Activated CD4-positive, CD25-positive, alpha-beta regulatory T cell (primary cell): ENCODE measurements at places on chromosomes 5 and 9.
A peak's percentile ranks its signal among the peaks of the same experiment; 100 is the strongest.

DNA sequence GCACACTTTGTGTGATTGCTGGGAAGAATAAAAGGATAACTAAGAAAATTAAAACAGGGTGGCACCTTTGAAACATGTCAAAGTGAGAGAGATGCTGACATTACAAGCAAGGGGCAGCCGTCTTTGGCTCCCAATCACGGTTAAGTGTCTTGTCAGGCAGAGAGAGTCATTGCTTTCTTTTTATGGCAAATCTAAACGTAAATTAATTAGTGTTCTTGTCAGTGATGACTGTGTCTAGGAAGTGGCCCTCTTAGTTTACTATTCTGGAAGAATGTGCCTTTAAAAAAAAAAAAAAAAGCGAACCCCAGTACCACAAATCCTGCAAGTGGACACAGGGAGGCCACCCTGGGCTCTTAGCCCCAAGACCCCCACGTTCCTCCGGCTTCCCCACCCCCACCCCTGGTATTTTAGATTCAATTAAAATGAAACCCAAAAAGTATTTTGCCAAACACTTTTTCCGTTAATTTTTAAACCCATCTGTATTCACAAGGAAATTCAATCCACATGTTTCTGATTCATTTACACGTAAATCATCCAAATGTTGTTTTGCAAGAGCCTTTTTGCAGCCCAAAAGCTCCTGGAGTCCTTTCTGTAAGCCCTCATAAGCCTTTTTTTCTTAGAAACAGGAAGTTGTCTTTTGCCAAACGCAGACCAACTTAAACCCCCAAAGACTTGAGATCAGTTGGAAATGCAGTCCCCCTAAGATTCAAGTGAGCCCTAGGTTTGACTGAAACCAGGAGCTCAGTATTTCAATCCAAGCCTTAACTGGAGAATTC is 399.3 kb downstream of the EBF1 start:
- DNase-seq = no peak

DNA sequence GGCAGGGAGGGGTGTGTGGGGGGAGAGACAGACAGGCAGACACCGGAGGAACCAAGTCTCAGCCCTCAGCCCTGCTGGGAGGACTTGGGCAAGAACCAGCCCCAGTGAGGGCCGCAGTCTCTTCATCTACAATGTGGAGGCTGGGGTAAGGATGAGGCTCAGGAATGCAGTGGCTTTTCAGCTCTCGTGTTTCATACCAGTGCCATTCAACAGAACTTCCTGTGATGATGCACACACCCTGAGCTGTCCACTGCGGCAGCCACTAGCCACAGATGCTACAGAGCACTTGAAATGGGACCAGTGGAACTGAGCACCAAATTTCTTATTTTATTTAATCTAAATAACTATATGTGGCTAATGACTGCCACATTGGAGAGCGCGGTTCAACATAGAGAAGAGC is 10.7 kb downstream of the CAMK2A start:
- no peak for DNase-seq

DNA sequence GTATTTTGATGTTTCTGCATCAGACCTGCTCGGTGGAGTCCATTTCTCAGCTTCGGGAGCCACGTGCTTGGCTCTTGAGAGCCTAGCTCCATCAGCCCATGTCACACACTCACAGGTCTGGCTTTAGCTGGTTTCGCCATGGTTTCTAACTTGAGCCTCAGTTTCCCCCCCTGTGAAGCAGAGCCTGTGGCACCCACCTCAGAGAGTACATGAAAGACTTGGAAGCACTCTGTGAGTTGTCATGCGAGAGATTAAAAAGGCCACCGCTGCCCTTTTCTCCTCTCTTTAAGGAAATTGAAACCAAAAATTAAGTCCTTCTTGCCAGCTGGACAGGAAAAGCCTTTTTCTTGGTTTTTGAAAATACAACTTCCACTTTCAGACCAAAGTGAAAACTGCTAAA is 8.8 kb downstream of the TENT4A start:
- no peak for DNase-seq

DNA sequence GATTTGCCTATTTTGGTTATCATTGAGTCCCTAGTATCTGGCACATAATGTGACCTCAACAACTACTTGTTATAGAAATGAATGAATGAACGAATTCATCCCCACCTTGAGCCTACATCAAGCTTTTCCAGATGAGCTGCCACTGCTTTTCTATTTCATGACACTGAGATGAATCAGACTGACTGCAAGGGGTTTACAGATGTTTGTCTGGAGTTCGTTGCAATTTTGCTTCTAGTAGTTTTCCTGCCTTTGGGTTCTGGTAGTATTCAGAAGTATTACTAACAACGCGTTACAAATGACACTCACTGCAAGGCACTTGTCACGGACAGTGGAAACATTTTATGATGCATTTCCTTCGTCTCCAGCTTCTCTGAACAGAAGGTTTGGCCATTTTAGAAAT is 222.3 kb downstream of the CD180 start:
- no peak for DNase-seq

- no peak for DNase-seq
These were observed 89.5 kb upstream of the TTC23L start for GRCh38 chr5:34749431-34749873.

GRCh38 chr5:127865273-127865672 is 162.1 kb downstream of the CCDC192 start:
- no peak for DNase-seq

GRCh38 chr5:43007246-43007910 is 32.7 kb downstream of the ANXA2R start:
- DNase-seq = peak; percentile 34

GRCh38 chr9:98038958-98039357 is 17.6 kb upstream of the NANS start:
- DNase-seq = no peak

DNA sequence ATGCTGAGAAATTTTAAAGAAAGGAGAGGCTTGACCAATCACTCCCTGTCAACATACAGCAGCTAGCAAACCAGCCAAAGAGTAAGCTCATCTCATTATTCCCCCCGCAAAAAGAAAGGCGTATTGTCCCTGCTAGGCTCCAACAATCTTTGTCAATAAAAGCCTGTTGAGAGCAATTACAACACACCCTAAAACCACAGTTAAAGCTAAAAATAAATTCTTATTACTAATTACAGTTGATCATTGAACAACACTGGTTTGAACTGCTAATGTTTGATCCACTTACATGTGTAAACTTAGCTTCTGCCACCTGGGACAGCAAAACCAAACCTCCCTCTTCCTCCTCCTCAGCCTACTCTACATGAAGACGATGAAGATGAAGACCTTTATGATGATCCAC is 151.2 kb downstream of the TSSK1B start:
- DNase-seq = no peak

GRCh38 chr5:163567811-163568210 is 62.4 kb downstream of the MAT2B start:
- no peak for DNase-seq

DNA sequence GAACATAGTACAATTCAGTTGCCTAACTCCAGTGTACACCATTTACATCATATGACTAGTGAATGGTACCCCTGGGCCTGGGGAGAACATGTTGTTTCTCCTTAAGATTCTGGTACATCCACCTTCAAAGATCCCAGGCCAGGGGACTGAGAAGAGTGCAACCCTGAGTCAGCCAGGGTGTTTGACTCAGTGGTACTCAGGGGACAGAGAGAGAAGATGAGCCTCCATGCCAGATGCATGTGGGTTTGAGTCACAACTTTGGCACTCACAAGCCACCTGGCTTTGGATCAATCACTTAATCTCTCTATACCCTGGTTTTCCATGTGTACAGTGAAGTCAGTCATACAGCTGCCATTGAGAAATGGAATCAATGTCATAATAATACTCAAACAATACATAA is 53.7 kb downstream of the MAP1B start:
- DNase-seq = no peak

DNA sequence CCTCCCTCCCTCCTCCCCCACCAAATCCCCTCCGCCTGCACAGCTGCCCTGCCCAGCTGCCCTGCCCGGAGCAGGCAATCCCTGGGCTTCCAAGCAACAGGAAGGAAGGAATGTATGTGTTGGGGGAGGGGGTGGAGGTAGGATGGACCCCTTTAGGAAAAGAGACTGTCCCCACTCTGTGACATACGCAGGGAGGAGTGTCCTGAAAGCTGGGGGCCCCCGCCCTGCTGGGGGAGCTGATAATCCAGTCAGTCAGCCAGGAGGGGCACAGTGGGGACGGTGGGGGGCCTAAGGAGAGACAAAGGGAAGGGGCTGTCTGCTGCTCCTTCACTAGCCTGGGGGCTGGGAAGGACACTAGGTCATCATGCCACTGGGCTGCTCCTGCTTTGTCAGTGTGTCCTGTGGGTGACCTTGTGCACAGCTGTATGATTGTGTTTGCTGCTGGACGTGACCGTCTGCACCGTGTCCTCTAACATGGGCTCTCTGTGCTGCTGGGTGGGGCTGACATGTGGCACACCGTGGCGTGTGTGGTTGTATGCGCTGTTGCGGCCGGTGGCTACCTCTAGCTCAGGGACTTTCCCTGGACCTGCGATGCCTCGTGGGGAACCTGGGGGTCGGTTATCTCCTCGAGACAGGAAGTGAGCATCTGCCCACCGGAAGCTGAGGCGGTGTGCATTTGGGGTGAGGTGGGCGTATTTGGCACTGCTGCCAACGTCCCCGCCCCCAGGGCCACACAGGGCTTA is 3.0 kb downstream of the N4BP3 start:
- peak; percentile 31 for DNase-seq

- DNase-seq = no peak
These were observed 214.6 kb downstream of the CDK5RAP2 start for GRCh38 chr9:120365386-120365785.

GRCh38 chr5:170296036-170296934 is 1.3 kb downstream of the LCP2 start:
- no peak for DNase-seq

- DNase-seq = no peak
These were observed 3.4 kb downstream of the HIGD2A start for GRCh38 chr5:176391999-176392398.

- DNase-seq = no peak
These were observed 186.5 kb downstream of the LURAP1L start for GRCh38 chr9:12961276-12961809.

- DNase-seq = peak; percentile 3
These were observed 24.7 kb upstream of the CETN3 start for GRCh38 chr5:90434116-90434714.

- DNase-seq = no peak
These were observed 27.4 kb downstream of the ERMP1 start for GRCh38 chr9:5805478-5805877.

- no peak for DNase-seq
These were observed 73.2 kb downstream of the KIAA1958 start for GRCh38 chr9:112559629-112560413.

- DNase-seq = no peak
These were observed 6.3 kb downstream of the MYO10 start for GRCh38 chr5:16929831-16930230.
